ENCODE measurements at places on chromosomes 5 and 9.

DNA sequence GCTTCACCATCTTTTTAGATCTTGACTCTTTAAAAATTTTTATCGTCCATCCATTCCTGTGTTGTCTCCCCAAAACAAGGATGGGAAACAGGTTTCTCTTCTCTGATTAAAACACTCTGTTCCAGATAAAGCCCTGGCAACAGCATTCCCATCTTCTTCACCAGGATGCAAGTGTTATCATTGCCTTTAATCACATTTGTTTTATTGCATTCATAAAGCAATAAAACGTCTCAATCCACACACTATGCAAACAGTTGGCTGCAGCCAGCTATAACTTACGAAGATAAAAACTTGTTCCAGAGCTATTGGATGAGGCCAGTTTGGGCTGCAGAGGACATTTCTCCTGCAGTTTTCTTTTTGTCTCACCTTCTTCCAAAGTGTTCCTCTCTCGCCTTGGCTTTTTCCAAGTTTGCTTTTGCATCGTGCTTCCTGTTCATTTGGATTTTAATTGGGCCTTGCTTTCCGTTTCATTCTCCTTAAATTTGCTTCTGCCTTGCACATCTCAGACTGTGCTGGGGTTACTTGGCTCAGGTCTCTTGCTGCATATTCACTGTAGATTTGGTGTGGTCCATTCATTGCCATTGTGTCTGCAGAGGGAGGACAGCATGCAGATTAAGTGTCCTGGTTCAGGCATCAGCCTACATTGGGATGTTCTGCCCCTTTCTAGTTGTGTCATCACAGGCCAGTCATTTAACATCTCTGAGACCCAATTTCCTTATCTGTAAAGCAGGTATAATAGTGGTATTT lies 136.5 kb upstream of the LIFR start:
- no peak for DNase-seq

GRCh38 chr5:135565266-135565665 lies 13.5 kb downstream of the CXCL14 start:
- no peak for DNase-seq

DNA sequence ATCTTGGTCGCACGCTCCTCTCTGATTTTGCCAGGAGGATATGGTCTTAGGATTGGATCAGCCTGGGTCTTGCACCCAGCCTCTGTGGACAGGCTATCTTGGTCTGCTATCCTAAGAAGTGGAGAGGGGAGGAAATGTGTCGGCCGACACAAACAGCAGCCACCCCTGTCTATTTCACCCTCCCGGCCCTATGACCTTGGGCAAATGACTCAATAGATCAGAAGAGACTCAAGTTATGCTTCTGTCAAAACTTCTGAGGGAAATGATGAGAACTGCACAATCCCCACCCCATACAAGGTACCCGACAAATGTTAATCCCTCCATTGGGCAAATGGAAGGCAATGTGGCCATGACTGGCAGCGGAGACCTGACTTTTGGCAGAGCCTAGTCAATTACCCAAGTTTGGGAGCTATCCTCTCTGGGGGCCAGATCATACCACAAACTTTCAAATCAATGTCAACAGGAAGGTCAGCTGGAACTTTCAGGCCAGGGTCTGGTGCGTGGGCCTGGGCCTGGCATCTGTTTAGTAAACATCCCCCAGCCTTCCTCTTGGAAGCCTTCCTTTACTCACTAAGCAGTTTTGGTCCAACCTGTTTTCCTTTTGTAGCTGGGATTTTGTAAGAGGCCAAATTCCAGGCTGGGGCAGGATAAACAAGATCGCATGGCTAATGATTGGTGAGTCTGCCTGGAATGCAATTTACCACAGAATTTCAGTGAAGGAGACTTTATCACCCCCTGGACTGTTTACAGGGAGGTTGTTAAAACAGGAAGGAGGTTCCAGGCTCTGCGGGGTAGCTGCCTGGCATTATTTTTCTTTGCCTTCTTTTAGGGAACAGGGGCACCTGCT lies 64.2 kb upstream of the CPEB4 start:
- no peak for DNase-seq

DNA sequence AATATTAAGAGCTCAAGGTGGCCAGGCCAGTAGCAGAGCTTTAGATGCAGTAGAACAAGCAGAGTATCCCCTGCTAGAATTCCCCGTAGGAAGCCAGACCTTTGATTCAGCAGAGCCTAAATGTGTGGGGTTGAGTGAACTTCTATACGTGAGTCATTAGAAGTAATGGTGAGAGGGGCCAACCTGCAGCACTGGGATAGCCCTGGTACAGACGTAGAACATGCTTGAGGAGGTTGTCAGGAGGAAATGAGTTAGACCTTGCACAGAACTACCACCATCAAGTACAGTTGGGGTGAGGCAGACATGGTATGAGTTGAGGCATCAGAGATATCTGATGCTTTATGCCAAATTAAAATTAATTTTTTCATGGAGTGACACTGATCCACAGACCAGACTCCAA lies 42.0 kb downstream of the PDCD1LG2 start:
- DNase-seq = no peak

- no peak for DNase-seq
Measured at GRCh38 chr9:75960551-75960950, 70.1 kb downstream of the PCSK5 start.

DNA sequence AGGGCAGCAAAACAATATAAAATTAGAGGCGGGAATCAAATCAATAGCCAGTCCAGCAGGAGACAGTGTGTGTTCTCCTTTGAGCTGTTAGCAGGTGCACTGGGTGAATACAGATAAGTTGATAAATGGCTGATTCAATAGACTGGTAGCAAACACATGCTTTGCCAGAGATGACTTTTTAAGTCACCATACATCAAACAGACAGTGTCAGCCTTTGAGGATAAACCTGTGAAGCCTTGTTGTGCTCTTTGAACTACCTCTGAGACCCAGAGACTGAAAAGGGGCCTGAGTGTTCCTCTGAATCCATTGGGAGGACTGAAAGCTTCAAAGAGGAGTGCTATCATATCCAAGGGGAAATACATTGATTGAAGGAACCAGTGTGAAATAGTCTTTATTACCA lies 301.9 kb downstream of the RASEF start:
- no peak for DNase-seq

- peak; percentile 55 for DNase-seq
Measured at GRCh38 chr5:157611571-157612476, 36.2 kb upstream of the ADAM19 start.

DNA sequence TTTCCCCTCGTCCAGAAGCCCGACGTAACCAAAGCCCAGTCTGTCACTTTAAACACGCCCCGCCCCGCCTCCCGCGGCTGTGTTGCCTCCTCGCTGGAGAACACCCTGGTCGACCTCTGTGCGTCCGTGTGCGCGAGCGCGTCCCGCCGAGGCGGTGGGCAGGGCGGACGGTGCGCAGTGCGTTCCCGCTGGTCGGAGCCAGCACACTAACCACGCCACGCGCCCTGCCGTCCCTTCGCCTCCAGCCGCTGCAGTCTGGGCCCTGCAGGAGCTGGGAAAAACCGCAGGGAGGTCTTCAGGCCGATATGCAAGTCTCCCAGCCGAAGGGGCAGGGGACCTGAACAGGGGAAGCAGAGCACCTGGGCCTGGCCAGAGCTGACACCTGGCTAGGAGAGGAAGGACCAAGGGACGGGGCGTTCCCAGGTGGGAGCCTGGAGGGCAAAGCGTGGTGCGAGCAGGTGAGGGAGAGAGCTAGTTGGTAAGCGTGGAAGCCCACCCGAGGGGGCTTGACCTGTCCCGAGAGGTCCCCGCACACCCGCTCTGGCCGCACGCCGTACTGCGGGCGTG lies 1.3 kb upstream of the PHPT1 start:
- peak; percentile 92 for DNase-seq

DNA sequence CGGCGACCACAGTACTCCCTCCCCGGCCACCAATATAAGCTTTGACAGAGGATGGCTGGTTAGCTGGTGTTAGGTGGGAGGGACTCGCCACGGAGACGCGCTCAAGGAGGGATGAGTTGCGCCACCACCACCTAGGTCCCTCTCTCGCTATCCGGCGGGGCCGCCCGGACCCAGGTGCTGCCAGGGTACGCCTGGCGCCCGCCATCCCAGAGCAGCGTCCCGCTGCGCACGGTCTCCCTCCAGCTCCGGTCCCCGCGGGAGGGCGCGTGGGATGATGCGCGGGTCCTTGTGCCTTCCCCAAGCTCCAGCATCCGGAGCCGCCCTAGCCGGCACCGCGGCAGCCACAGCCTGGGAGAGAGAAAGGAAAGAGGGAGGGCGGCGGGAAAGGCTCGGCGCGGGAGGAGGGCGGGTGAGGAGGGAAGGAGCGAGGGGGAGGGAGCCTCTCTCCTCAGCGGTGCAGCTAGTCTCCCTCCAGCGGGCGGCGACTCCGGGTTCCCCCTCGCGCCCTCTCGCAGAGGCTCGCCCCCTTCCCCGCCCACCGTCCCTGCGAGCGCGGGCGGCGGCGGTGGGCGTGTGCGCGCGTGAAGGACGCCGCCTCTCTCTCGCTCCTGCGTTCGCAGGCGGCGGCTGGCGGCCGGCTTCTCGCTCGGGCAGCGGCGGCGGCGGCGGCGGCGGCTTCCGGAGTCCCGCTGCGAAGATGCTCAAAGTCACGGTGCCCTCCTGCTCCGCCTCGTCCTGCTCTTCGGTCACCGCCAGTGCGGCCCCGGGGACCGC lies at the start of gene CAMK4:
Gene CAMK4, plus strand, starts transcription at position 598 of the 774 bp plus-strand sequence. Its CDS starts 100 bp downstream, at position 698.
- peak; percentile 93 for DNase-seq

DNA sequence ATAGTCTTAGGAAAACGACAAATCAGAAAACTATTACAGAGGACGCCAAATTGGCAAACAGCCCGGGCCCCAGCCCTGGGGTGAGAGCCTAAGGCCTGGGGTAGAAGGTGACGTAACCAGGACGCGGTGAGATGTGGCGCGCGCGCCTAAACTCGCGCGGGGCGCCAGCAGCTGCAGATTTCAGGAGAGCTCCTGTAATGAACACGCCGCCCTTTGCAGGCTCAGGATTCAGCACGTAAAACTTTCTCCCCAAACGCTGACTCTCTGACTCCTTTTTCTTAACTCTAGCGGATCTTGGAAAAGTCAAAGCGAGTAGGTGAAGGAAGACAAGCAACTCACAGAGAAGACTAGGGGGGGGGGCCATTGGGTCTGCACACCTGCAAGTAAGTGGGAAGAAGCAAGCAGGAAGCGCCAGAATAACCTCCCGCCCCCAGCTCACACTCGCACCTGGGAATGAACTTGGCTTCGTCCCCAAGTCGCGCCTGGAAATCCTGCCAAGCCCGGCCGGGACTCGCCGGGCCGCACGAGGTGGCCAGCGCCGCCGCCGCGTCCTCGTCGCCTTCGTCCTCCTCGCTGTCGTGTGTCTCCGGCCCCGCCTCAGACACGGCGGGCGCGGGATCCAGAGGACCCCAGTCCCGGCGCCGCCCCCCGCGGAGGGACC lies 822 bp downstream of the RASEF start:
- no peak for DNase-seq

DNA sequence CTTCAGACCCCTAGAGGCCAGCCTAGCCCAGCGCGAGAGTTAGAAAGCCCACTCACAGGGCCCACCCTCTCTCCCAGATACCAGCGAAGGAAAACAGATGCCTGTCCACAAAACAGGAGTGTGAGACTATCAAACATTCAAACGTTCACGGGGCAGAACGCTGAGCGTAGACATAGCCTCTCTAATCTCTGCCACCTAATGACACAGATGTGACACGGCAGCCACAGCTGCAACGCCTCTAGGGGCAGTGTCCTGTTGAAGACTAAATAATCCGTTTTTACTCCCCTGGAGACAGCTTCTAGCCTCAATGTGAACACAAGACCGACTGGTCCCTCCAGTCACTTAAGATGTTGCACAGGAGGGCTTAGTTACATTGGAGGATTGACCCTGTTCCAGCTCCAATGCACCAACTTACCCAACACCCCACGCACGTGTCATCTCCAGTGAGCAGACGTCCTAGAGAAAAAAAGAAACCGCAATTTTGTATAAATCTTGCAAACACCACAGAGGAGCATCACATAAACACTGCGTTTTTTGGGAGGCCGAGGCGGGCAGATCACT lies 14.3 kb downstream of the DIPK1B start:
- DNase-seq = no peak

GRCh38 chr5:116785106-116785505 lies 210.5 kb upstream of the SEMA6A start:
- no peak for DNase-seq

- no peak for DNase-seq
Measured at GRCh38 chr5:531101-531748, 7.0 kb upstream of the SLC9A3 start.

GRCh38 chr5:77518304-77518703 lies 26.2 kb upstream of the WDR41 start:
- no peak for DNase-seq

DNA sequence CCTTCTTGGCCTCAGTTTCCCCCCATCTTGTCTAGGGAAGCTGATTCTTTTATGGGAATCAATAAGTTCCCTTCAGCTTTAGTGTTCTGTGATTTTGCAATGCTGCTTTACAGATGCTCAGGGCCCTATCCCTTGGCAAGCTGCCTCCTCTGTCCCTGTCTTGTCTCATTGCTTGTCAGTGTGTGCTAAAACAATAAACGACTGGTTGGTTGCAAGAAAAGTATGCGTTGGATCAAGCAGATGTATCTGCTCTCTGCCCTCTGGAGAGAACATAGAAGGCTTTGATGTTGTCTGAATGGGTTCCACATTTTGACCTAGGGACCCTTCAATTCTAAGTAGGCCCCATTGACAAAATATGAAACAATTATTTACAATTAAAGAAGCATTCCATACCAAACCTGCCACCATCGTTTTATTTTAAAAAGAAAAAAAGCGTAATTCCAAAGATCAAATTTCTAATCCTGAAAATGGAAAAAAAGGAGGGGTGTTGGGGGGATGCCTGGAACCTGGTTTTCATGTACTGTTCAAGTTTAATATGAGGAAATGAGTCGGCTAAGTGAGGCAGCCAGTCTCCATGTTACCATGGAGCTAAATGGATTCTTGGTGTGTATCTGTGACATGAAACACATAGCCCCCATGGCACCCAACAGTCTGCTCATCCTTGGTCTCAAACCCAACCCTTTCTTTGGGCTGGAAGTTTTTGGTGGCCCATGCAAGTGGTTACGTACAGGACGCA lies 31.2 kb upstream of the TARS1 start:
- no peak for DNase-seq

- DNase-seq = no peak
Measured at GRCh38 chr5:61055434-61056006, 106.7 kb downstream of the SMIM15 start.

GRCh38 chr5:113713051-113713450 lies 199.6 kb downstream of the YTHDC2 start:
- DNase-seq = no peak

GRCh38 chr5:68011259-68011760 lies 204.2 kb upstream of the PIK3R1 start:
- DNase-seq = no peak

DNA sequence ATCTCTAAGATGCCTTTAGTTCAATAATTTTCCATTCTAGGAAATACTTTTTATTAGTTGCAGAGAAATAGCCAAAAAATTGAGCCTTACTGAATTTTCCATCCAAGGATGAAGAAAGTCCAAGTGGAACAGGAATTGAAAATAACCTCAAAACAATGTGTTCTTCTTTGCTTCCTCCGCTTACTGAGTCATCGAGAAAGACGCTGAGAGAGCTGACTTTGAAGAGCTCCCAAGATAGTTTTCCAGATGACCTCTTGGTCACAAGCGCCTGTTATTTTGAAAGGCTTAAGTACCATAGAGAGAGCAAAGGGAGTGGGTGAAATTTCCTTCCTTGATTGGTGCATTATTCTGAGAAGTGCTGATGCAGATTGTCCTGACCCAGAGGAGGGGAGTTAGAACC lies 253.5 kb upstream of the ATP10B start:
- DNase-seq = no peak
